ENCODE measurements at places on chromosomes 7 and 10. TPM values are rescaled to one million over a fixed set of nuclear protein-coding genes. Genes with fewer than 3 reads are reported as not detected.
A peak's percentile ranks its signal among the peaks of the same experiment; 100 is the strongest.

DNA sequence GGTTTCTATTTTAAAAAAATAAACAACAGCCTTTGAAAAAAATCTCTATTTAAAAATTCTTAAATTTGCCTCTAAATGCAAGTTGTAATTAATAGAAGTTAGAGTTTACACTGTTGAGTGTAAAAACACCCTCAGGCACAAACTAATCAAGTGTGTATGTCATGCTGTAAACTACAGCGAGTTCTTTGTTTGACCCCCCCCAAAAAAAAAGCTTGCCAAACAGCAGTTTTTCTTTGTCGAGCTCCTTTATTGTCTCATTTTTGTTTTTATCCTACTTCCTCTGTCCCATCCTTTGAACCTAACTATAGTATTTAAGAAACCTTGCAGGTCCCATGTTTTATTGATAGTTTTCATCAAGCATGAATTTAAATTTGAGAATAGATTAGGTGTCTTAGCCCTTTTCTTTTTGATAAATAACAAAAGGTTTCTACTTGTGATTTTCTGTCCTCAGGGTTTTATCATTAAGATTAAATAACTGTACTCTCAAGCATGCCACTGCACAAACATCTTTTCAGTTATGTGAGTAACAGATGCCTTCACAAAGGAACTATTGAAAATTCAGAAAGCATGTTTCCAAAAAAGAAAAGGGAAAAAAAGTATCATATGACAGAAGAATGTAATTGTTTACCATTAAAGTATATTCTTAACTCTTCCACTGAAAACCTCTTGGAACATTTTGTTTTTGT, 176.0 kb downstream of the ARID5B start:
- H3K4me3 ChIP-seq, result no peak overlapping the region
- no peaks in the 10 kb centered on the region for H3K27me3 ChIP-seq
- DNase-seq, result no peak
- peaks cover 3% of the 10 kb centered on the region for H3K4me1 ChIP-seq
- H3K36me3 ChIP-seq, result no peaks in the 10 kb centered on the region

DNA sequence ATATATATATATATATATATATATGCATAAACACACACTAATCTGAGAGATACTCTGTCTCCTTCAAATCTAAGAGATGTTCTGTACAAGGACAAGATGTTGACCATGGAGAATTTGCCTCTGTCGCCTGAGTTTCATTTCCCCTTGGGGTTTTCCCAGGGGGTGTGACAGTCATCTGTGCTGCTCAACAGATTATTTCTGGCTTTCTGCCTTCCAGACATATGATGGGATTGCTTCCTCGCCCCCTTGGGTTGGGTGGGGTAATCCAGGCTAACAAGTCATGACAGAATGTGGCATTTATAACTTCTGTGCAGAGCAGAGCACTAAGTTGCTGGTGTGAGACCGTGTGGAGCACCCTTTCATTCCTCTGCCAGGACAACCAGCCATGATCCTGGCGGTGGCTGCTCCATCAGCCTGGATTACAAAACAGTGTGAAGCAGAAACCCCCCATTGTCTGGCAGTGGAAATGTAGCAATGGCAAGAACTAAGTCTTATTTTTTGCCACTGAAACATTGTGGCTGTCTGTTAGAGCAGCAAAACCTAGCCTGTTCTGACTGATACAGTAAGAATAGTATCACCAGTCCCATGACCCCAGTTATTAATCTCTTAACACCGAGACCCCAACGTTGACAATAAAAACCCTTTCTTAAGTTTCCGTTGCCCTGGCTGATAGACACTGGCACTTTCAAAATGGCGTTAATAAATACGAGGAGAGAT, 13.7 kb upstream of the USP6NL start:
- no peaks in the 10 kb centered on the region for H3K36me3 ChIP-seq

DNA sequence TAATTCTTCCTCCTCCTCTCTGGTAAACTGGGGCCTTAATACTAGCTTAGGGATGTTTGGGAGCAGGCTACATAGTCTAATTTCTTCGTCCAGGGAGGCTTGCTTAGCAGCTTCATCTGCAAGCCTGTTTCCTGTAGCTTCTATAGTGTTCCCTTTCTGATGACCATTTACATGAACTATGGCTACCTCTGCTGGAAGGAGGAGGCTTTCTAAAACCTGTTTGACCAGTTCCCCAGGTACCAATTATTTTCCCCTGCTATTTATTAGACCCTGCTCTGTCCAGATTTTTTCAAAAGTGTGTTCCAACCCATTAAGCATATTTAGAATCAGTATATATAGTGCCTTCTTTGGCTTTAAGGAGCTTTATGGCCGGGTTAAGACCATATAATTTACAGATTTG, 38.8 kb upstream of the DNAH11 start:
- H3K4me1 ChIP-seq, result no peaks in the 10 kb centered on the region
- no peaks in the 10 kb centered on the region for H3K27me3 ChIP-seq
- H3K36me3 ChIP-seq, result no peaks in the 10 kb centered on the region
- no peak for DNase-seq

The CYP26C1 gene
- total RNA-seq, result 0.06 TPM

DNA sequence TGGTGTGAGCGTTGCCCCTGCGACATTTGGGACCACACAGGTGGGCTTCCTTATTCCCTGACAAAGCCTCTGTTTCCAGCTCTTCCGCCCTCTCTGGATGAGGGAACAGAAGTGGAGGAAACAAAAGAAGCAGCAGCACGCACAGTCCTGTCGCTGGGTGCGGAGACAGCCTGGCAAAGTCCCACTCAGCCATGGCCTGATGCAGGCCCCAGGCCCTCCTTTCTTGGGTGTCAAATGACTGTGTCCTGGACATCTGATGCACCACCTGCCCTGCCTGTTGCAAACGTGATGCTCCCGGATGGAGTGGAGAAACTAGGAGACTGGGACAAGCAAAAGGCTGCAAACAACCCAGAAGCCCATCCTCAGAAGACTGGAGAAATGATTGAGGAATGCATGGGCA, 20.7 kb downstream of the ZMIZ2 start:
- H3K36me3 ChIP-seq, result peaks cover 27% of the 10 kb centered on the region
- H3K27me3 ChIP-seq, result no peaks in the 10 kb centered on the region
- peak overlapping the region; percentile 76 for H3K27ac ChIP-seq
- no peak for DNase-seq
- no peaks in the 10 kb centered on the region for H3K4me1 ChIP-seq
- no peak overlapping the region for H3K4me3 ChIP-seq

The KCND2 gene
- 0.49 TPM for total RNA-seq

- no peak for DNase-seq
- no peak overlapping the region for H3K27ac ChIP-seq
- no peaks in the 10 kb centered on the region for H3K27me3 ChIP-seq
- H3K36me3 ChIP-seq, result no peaks in the 10 kb centered on the region
- H3K4me3 ChIP-seq, result no peak overlapping the region
Measured at GRCh38 chr7:18684916-18685315, 189.4 kb downstream of the HDAC9 start.

- no peak overlapping the region for H3K27ac ChIP-seq
- no peak for DNase-seq
- no peak overlapping the region for H3K4me3 ChIP-seq
- H3K27me3 ChIP-seq, result peaks cover 3% of the 10 kb centered on the region
- H3K36me3 ChIP-seq, result no peaks in the 10 kb centered on the region
Measured at GRCh38 chr7:29326864-29327263, 132.3 kb downstream of the CHN2 start.

The C1GALT1 gene
- 21.9 TPM for total RNA-seq

GRCh38 chr10:71472466-71472865, 75.7 kb downstream of the CDH23 start:
- H3K4me3 ChIP-seq, result no peak overlapping the region
- no peaks in the 10 kb centered on the region for H3K27me3 ChIP-seq
- H3K27ac ChIP-seq, result no peak overlapping the region
- peaks cover 3% of the 10 kb centered on the region for H3K4me1 ChIP-seq
- H3K36me3 ChIP-seq, result no peaks in the 10 kb centered on the region

The MRC1 gene
- total RNA-seq, result 0.03 TPM

DNA sequence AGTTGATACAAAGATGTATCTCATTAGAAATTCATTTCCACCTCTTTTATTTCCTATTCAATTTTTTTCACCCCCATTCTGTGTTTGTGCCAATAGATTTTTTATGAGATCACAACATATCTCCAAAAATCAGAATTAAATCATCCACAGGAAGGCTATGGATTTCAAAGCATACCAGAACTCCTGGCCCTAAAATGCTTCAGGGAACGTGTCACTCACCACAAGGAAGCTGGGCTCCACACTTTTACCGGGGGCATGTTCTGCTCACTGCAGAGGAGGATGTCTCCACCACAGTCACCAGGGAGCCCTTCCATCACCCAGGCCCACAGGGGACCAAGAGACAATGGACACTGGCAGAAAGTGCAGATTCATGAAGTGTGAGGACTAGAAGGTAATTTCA, 456.8 kb downstream of the KCNMA1 start:
- H3K27me3 ChIP-seq, result no peaks in the 10 kb centered on the region
- no peaks in the 10 kb centered on the region for H3K36me3 ChIP-seq
- H3K4me1 ChIP-seq, result no peaks in the 10 kb centered on the region
- DNase-seq, result no peak
- no peak overlapping the region for H3K27ac ChIP-seq

GRCh38 chr10:21173802-21174714, 276.9 kb upstream of the NEBL start:
- H3K27ac ChIP-seq, result peak overlapping the region; percentile 15
- peak overlapping the region; percentile 78 for H3K4me3 ChIP-seq
- DNase-seq, result peak; percentile 61
- no peaks in the 10 kb centered on the region for H3K4me1 ChIP-seq

- H3K36me3 ChIP-seq, result no peaks in the 10 kb centered on the region
- no peaks in the 10 kb centered on the region for H3K27me3 ChIP-seq
- DNase-seq, result no peak
- H3K4me1 ChIP-seq, result no peaks in the 10 kb centered on the region
Measured at GRCh38 chr7:149420006-149420405, 40.9 kb downstream of the ZNF777 start.

DNA sequence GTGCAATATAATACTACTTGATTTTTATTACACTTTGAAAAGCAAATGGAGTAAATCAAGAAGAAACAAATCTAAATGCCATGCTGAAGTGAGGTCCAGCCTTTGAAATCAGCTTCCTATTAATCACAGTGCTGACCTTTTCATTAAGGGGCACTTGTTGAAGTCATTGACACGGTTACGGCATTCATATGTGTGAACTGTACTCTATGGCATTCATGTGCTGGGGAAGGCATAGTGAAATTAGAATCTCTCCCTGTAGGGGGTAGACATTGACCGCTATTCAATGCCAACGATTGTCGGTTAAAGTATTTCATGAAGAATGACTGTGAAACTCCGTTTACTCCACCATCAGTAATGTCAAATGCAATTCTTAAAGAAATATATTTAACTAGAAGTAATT, 296.1 kb upstream of the SEMA3A start:
- no peak for DNase-seq
- no peak overlapping the region for H3K27ac ChIP-seq
- H3K27me3 ChIP-seq, result no peaks in the 10 kb centered on the region

The TAS2R3 gene
- not detected for total RNA-seq

- H3K4me3 ChIP-seq, result no peak overlapping the region
- H3K27ac ChIP-seq, result no peak overlapping the region
- H3K4me1 ChIP-seq, result no peaks in the 10 kb centered on the region
- no peaks in the 10 kb centered on the region for H3K36me3 ChIP-seq
Measured at GRCh38 chr7:125606671-125607070, 677.0 kb upstream of the POT1 start.

The SLC16A9 gene
- 3.0 TPM for total RNA-seq

DNA sequence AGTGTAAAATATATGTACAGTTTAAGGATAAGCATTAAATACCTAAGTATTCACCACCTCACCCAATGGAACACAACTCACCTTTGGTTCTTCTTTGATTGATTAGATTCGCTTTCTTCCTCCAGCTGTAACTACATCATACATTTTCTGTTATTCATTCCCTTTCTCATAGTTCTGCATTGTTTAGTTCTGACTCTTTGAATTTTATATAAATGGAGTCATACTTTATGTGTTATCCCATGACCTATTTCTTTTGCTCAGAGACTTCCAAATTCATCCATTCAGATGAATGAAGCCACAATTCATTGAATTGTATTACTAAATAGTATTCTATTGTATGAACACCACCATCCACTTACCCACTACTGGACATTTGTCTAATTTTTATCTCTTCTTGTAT, 12.3 kb downstream of the THNSL1 start:
- H3K4me1 ChIP-seq, result no peaks in the 10 kb centered on the region
- H3K27ac ChIP-seq, result no peak overlapping the region
- H3K36me3 ChIP-seq, result no peaks in the 10 kb centered on the region
- no peak for DNase-seq

GRCh38 chr10:23702977-23703414, 264.1 kb downstream of the OTUD1 start:
- DNase-seq, result peak; percentile 71
- H3K4me1 ChIP-seq, result no peaks in the 10 kb centered on the region
- H3K27ac ChIP-seq, result no peak overlapping the region
- H3K27me3 ChIP-seq, result peaks cover 50% of the 10 kb centered on the region

- H3K36me3 ChIP-seq, result no peaks in the 10 kb centered on the region
- H3K4me1 ChIP-seq, result no peaks in the 10 kb centered on the region
- H3K4me3 ChIP-seq, result no peak overlapping the region
- no peaks in the 10 kb centered on the region for H3K27me3 ChIP-seq
Measured at GRCh38 chr10:16828114-16828568, 10.9 kb upstream of the RSU1 start.

- peak; percentile 79 for DNase-seq
- no peak overlapping the region for H3K27ac ChIP-seq
- peak overlapping the region; percentile 79 for H3K4me3 ChIP-seq
- H3K36me3 ChIP-seq, result no peaks in the 10 kb centered on the region
- peaks cover 4% of the 10 kb centered on the region for H3K4me1 ChIP-seq
Measured at GRCh38 chr10:87660484-87661133, 931 bp downstream of the PAPSS2 start.

The SP4 gene
- 8.7 TPM for total RNA-seq

- H3K4me1 ChIP-seq, result no peaks in the 10 kb centered on the region
- no peaks in the 10 kb centered on the region for H3K36me3 ChIP-seq
- DNase-seq, result peak; percentile 58
- H3K27ac ChIP-seq, result no peak overlapping the region
- H3K27me3 ChIP-seq, result no peaks in the 10 kb centered on the region
Measured at GRCh38 chr7:11343818-11344413, 370.2 kb downstream of the PHF14 start.

GRCh38 chr7:22435105-22435504, 64.9 kb downstream of the STEAP1B start:
- H3K27ac ChIP-seq, result no peak overlapping the region
- H3K27me3 ChIP-seq, result no peaks in the 10 kb centered on the region
- no peaks in the 10 kb centered on the region for H3K36me3 ChIP-seq
- DNase-seq, result no peak
- H3K4me1 ChIP-seq, result no peaks in the 10 kb centered on the region

The PRRT4 gene
- total RNA-seq, result 17.6 TPM

- H3K36me3 ChIP-seq, result no peaks in the 10 kb centered on the region
- no peaks in the 10 kb centered on the region for H3K4me1 ChIP-seq
- no peak overlapping the region for H3K4me3 ChIP-seq
- H3K27ac ChIP-seq, result no peak overlapping the region
- no peaks in the 10 kb centered on the region for H3K27me3 ChIP-seq
Measured at GRCh38 chr10:58700591-58700990, 187.9 kb downstream of the BICC1 start.

- no peaks in the 10 kb centered on the region for H3K36me3 ChIP-seq
- no peaks in the 10 kb centered on the region for H3K27me3 ChIP-seq
- no peak for DNase-seq
- no peak overlapping the region for H3K4me3 ChIP-seq
- H3K27ac ChIP-seq, result no peak overlapping the region
Measured at GRCh38 chr7:82755705-82756551, 312.4 kb upstream of the CACNA2D1 start.
